ENCODE measurements at places on chromosomes 7 and 10.
A peak's percentile ranks its signal among the peaks of the same experiment; 100 is the strongest.

GRCh38 chr7:115822801-115823200 is 207.8 kb downstream of the TFEC start:
- peak overlapping the region; percentile 46 for H3K27ac ChIP-seq
- H3K4me3 ChIP-seq, result no peak overlapping the region
- no peaks in the 10 kb centered on the region for H3K27me3 ChIP-seq
- no peak for DNase-seq

GRCh38 chr7:80705130-80705781 is 66.8 kb downstream of the CD36 start:
- no peak for DNase-seq
- peaks cover 2% of the 10 kb centered on the region for H3K27me3 ChIP-seq
- no peak overlapping the region for H3K4me3 ChIP-seq

GRCh38 chr7:45999541-45999940 is 78.5 kb upstream of the IGFBP3 start:
- no peak overlapping the region for H3K4me3 ChIP-seq
- peaks cover 3% of the 10 kb centered on the region for H3K27me3 ChIP-seq
- H3K27ac ChIP-seq, result no peak overlapping the region
- no peak for DNase-seq
- H3K36me3 ChIP-seq, result peaks cover 18% of the 10 kb centered on the region

GRCh38 chr7:26356929-26357798 is 65.5 kb downstream of the SNX10 start:
- no peaks in the 10 kb centered on the region for H3K36me3 ChIP-seq
- DNase-seq, result no peak
- H3K4me3 ChIP-seq, result no peak overlapping the region

- peaks cover 4% of the 10 kb centered on the region for H3K36me3 ChIP-seq
- DNase-seq, result no peak
- no peaks in the 10 kb centered on the region for H3K27me3 ChIP-seq
- H3K27ac ChIP-seq, result peak overlapping the region; percentile 36
Measured at GRCh38 chr10:51321980-51322379, 247.7 kb downstream of the PRKG1 start.

GRCh38 chr10:74011770-74012169 is 13.9 kb downstream of the VCL start:
- no peak for DNase-seq
- peaks cover 10% of the 10 kb centered on the region for H3K4me1 ChIP-seq
- no peaks in the 10 kb centered on the region for H3K27me3 ChIP-seq

Data from nephron progenitor cell (in vitro differentiated cells).